ENCODE measurements at places on chromosomes 2 and 18. TPM values are rescaled to one million over a fixed set of nuclear protein-coding genes. Genes with fewer than 3 reads are reported as not detected.

GRCh38 chr2:67938053-67938452 lies 124.8 kb downstream of the C1D start:
- no peak for DNase-seq
- no peak overlapping the region for H3K27ac ChIP-seq
- no peak overlapping the region for H3K4me3 ChIP-seq
- no peaks in the 10 kb centered on the region for H3K36me3 ChIP-seq
- no peaks in the 10 kb centered on the region for H3K4me1 ChIP-seq

GRCh38 chr2:238159661-238160205 lies 963 bp downstream of the ERFE start:
- H3K4me1 ChIP-seq, result peaks cover 15% of the 10 kb centered on the region
- H3K4me3 ChIP-seq, result peak overlapping the region; percentile 75
- H3K36me3 ChIP-seq, result no peaks in the 10 kb centered on the region
- H3K27ac ChIP-seq, result no peak overlapping the region

DNA sequence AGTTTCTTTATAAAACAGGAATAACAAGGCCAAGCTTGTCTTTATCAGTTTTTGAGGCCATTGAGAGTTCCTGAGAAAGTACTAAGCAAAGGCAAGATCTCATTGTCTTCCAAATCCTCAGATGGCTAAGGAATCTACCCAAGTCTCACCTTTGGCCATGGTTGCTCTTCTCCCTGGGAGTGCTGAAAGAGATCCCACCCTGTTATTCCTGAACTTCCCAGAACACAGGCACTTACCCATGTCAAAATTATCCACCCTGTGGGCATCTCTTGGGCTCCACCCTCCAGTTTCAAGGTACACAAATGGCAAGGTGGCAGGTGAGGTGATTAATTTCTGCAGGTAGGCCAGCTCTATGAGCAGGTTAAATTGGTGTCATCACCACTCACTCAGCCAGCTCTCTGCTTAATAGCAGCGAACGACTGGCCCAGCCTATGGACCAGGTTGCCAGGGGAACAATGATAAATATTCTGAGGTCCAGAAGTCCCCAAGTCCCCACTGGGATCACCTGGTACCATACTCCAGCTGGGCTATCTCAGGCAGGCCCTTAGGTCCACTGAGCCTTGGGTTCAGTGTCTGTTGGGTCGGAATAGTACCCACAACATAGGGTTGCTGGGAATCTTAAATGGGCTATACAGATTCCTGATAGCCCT lies 2.3 kb upstream of the SPRED2 start:
- no peak for DNase-seq
- H3K27me3 ChIP-seq, result peaks cover 52% of the 10 kb centered on the region
- H3K27ac ChIP-seq, result no peak overlapping the region
- no peak overlapping the region for H3K4me3 ChIP-seq

- H3K4me1 ChIP-seq, result no peaks in the 10 kb centered on the region
- H3K36me3 ChIP-seq, result peaks cover 2% of the 10 kb centered on the region
- no peak overlapping the region for H3K27ac ChIP-seq
- H3K4me3 ChIP-seq, result no peak overlapping the region
Observed at GRCh38 chr2:116988303-116988702, 826.2 kb upstream of the DDX18 start.

DNA sequence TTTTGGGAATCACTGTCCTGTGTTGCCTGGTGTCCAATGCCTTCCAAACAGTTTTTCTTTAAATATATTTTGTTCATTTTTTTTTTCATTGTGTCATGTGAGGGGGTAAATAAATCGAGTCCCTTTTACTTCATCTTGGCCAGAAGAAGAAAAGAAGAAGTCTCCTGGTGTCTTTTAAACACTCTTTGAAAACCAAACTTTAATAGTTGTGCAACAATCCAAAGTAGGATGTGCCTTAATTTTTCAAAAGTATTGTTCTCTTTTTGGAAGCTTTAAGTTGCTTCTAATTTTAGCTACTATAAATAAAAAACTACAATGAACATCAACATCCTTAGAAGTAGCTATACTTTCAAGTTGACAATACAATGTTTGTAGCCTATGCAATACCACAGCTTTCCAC lies 154.9 kb downstream of the ATAD2B start:
- no peaks in the 10 kb centered on the region for H3K4me1 ChIP-seq
- peaks cover 17% of the 10 kb centered on the region for H3K36me3 ChIP-seq
- no peak for DNase-seq
- no peak overlapping the region for H3K27ac ChIP-seq

DNA sequence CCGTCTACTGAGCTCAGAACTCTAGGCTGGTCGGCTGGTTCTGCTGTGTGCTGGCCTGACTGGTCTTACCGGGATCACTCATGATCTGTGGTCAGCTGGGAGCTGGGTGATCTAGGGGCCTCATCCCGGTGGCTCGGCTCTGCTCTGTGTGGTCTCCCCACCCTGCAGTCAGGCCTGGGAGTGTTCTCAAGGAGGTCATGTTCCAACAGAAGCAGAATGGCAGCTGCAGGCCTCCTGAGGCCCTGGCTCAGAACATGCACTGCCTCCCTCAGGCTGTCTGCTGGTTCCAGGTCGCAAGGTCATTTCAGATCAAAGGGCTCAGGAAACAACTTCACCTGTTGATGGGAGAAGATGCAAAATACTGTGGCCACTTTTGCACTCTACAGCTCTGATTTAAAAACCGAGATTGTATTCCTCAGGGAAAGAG lies 81.1 kb upstream of the RFX8 start:
- no peak for DNase-seq
- peaks cover 1% of the 10 kb centered on the region for H3K36me3 ChIP-seq
- no peaks in the 10 kb centered on the region for H3K27me3 ChIP-seq
- H3K27ac ChIP-seq, result no peak overlapping the region

DNA sequence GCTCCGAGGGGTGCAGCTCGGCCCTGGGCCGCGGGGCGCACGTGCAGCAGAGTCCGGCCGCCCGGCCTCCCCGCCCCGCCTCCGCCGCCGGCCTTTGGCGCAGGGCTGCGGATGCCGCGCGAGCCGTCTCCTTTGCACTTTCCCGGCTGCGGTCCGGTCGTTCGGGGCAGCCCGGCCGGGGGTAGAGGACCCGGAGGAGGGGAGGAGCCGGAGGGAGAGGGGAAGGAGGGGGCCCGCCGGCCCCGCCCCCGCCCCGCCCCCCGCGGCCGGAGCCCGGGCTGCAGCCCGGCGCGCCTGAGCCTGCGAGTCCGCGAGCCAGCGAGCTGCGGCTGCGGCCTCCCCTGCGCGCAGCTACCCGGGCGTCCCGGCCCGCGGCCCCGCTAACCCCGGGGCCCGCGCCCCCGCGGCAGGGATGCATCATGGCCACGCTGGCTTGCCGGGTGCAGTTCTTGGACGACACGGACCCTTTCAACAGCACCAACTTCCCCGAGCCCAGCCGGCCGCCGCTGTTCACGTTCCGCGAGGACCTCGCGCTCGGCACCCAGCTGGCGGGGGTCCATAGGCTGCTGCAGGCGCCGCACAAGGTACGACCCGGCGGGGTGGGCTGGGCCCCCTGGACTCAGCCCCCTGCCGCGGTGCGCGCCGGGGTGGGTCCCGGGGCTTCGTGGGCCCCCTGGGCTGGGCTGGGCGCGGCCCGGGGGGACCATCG lies at the start of gene FHOD3:
Gene FHOD3 (plus strand): TSS at position 297 of the 709 bp plus-strand sequence. CDS start 123 bp downstream, at position 420.
- H3K36me3 ChIP-seq, result no peaks in the 10 kb centered on the region
- peak; percentile 23 for DNase-seq
- no peak within 1 kb of the TSS for H3K27ac ChIP-seq
- H3K4me3 ChIP-seq, result peak within 1 kb of the TSS; percentile 60

- no peaks in the 10 kb centered on the region for H3K27me3 ChIP-seq
- H3K27ac ChIP-seq, result no peak overlapping the region
Observed at GRCh38 chr2:46002507-46002883, 294.7 kb upstream of the EPAS1 start.

- H3K4me1 ChIP-seq, result no peaks in the 10 kb centered on the region
- H3K27me3 ChIP-seq, result no peaks in the 10 kb centered on the region
- DNase-seq, result no peak
- no peak overlapping the region for H3K27ac ChIP-seq
Observed at GRCh38 chr2:24432121-24432520, 58.9 kb upstream of the NCOA1 start.

DNA sequence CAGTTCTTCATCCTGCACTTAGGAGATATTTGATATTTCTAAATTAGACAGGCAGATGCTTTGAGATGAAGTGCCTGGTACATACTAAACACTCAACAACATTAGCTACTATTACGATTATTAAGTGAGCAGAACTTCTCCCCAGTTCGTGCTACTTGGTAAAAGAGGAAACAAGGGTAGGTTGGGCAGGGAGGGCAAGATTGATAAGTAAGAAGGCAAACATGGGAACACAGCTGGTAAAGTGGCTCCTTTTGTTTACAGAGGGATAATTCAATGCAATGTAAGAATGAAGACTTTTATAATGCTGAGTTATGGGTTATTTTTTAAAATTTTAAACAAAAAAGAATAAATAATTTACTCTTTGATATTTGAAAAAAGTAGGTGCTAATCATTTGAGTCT lies 15.9 kb upstream of the WIPF1 start:
- H3K4me3 ChIP-seq, result no peak overlapping the region
- H3K27ac ChIP-seq, result peak overlapping the region; percentile 77
- no peak for DNase-seq
- H3K36me3 ChIP-seq, result peaks cover 4% of the 10 kb centered on the region

DNA sequence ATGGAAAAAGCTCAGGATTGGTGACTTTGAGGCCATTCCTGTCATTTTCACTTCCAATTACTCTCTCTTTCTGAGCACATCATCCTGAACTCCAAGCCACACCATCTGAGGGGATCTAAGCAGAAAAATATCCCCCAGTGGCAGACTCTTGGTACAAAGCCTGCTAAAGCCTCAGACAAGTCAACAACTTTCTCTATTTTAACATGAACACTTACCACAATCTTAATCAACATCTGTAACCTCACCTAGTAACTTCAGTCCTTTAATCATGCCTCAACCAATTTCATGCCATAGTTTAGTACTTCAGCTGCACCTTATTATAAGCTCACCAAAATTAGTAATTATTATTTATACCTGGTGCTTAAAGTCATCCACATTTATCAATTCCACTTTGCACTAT lies 128.9 kb downstream of the DTNB start:
- H3K36me3 ChIP-seq, result peaks cover 1% of the 10 kb centered on the region
- peaks cover 19% of the 10 kb centered on the region for H3K4me1 ChIP-seq
- no peaks in the 10 kb centered on the region for H3K27me3 ChIP-seq
- no peak overlapping the region for H3K4me3 ChIP-seq

GRCh38 chr2:235286622-235287374 lies 207.0 kb upstream of the AGAP1 start:
- no peaks in the 10 kb centered on the region for H3K4me1 ChIP-seq
- no peaks in the 10 kb centered on the region for H3K36me3 ChIP-seq
- no peak overlapping the region for H3K27ac ChIP-seq

DNA sequence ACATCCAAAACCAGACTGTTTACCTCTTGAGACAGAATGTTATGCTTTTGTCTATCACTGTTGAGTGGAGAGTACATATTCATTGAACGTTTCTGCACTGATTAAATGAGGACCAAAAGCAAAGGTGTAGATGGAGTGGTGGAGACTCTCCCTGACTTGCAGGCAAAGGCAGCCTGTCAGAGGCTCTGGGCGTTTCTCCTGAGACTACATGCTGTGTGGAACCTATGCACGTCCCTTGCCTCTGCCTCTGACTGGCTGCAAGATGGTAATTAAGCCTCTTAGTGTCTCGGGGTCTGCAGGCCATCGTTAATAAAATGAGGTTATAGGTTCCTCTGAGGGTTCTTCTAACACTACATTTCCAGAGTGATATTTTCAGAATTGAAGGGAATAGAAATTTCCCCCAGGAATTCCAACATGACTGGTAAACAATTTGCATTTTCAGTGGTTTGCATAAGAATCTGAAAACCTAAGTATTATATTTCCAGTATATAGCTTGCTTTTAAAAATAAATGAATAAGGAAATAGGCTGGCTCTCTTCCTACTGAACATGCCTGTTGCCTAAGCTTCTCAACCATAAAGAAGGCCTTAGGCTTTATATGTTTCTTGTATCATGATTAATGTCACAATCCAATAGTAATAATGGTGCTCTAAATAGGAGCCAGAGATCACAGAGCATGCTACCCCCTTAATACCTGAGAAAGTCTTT lies 107.4 kb downstream of the FTCDNL1 start:
- H3K4me1 ChIP-seq, result no peaks in the 10 kb centered on the region
- DNase-seq, result no peak
- H3K4me3 ChIP-seq, result no peak overlapping the region

DNA sequence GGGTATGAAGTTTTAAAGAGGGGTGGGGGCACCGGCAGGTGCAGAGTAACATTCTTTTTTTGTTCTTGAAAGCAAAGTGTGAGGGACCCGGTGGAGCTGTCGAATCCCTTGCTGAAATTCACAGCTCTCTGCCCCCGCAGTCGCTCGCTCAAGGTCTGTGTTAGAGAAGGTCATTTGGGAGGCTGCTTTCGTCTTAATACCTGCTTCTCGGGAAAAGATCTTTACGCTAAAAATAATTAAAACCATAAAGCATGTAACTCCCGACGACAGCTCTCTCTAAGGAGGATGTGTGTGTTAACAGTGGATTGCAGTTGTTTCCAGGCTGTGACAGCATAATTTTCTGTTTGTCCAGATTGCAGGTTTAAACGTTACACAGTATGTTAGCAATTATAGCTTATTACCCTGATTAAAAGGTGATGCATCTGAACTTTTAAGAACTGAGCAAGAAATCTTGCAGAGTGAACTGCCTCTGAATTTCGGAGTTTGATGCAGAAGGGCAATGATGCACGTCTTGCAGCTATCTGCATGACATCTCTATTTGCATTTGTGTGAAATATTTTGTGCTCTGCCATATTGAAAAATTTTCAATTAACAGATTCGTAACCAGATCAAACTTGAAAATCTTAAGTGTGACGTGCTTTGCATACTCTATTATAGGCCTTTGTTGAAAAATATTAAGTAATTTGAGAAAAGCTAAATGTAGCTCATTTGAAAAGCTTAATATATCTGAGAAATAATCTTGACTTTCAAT lies 954 bp downstream of the RAPGEF4 start:
- H3K27ac ChIP-seq, result no peak overlapping the region
- peaks cover 56% of the 10 kb centered on the region for H3K27me3 ChIP-seq
- H3K4me3 ChIP-seq, result peak overlapping the region; percentile 66
- peaks cover 6% of the 10 kb centered on the region for H3K4me1 ChIP-seq
- H3K36me3 ChIP-seq, result no peaks in the 10 kb centered on the region

GRCh38 chr2:74076074-74076470 lies 71.6 kb downstream of the BOLA3 start:
- no peak for DNase-seq
- H3K27me3 ChIP-seq, result no peaks in the 10 kb centered on the region
- peaks cover 13% of the 10 kb centered on the region for H3K4me1 ChIP-seq
- no peak overlapping the region for H3K27ac ChIP-seq
- H3K36me3 ChIP-seq, result peaks cover 5% of the 10 kb centered on the region
- no peak overlapping the region for H3K4me3 ChIP-seq

GRCh38 chr2:157194097-157194688 lies 63.3 kb upstream of the GALNT5 start:
- DNase-seq, result peak; percentile 12
- H3K4me1 ChIP-seq, result no peaks in the 10 kb centered on the region
- no peak overlapping the region for H3K4me3 ChIP-seq
- H3K27ac ChIP-seq, result no peak overlapping the region
- H3K27me3 ChIP-seq, result no peaks in the 10 kb centered on the region

GRCh38 chr2:37869771-37870170 lies 55.3 kb upstream of the RMDN2 start:
- H3K36me3 ChIP-seq, result no peaks in the 10 kb centered on the region
- no peak overlapping the region for H3K4me3 ChIP-seq
- H3K27me3 ChIP-seq, result peaks cover 29% of the 10 kb centered on the region

Gene DCDC2C
- total RNA-seq, result not detected

Gene GKN1
- not detected for total RNA-seq

Gene MAB21L4
- total RNA-seq, result not detected

Gene TXNDC2
- not detected for total RNA-seq

Gene PSMA8
- total RNA-seq, result 0.81 TPM

Gene RGPD3
- total RNA-seq, result 0.25 TPM

Gene AP1S3
- total RNA-seq, result 5.6 TPM

Gene EPAS1
- total RNA-seq, result 219 TPM

Gene MROH2A
- not detected for total RNA-seq

Gene ITGB6
- not detected for total RNA-seq

All from activated T-cell treated with anti-CD3 and anti-CD28 coated beads, Interleukin-2, amount 50 U/mL, for 72 hours (primary cell).